Kidney (tissue), 22 donors: ENCODE measurements at places on chromosomes 6 and 20.
A peak's percentile ranks its signal among the peaks of the same experiment; 100 is the strongest.

DNA sequence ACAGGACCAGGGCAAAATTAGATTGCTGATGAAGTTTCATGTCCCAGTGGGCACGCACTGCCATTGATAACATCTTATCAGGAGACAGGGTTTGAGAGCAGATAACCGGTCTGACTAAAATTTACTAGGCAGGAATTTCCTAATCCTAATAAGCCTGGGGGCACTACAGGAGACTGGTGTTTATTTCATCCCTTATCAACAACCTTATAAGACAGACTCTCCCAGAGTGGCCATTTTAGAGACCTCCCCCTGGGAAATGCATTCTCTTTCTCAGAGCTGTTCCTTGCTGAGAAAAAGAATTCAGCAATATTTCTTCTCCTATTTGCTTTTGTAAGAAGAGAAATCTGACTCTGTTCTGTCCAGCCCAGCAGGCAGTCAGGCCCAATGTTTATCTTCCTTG, 423.4 kb upstream of the IMPG1 start:
- no peak for DNase-seq

- DNase-seq = no peak
These were observed 27.4 kb downstream of the TGM6 start for GRCh38 chr20:2408111-2408510.

GRCh38 chr20:60365882-60366281, 407.7 kb downstream of the CDH26 start:
- no peak for DNase-seq

- DNase-seq = no peak
These were observed 14.8 kb downstream of the AKAP12 start for GRCh38 chr6:151254451-151255081.

GRCh38 chr6:47669684-47670513, 28.5 kb upstream of the ADGRF4 start:
- DNase-seq = peak; percentile 74

GRCh38 chr20:57714409-57715267, 4.8 kb upstream of the PMEPA1 start:
- DNase-seq = no peak

GRCh38 chr6:66865771-66866170, 1158.7 kb upstream of the EYS start:
- DNase-seq = no peak

GRCh38 chr20:63765082-63765873, 25.7 kb downstream of the SLC2A4RG start:
- no peak for DNase-seq

DNA sequence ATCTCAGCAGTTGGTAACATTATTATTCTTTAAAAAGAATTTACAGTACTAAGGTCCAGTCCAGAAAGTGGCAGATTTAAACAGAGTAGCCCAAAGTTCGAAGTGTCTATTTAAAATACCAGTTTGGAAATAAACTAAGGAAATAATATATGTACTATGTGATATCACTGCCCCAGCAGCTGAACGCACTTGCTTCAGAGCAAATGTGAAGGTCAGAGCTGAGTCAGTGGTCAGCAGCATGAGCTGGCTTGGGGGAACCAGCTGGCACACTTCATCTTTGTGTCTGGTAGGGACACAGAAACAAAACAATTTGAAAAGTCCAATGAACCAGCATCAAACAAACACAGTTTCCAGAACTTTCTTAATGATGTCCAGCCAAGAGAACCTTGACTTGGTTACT, 15.4 kb downstream of the TMEM14B start:
- DNase-seq = no peak

GRCh38 chr6:124066269-124066668, 262.6 kb downstream of the NKAIN2 start:
- DNase-seq = no peak

DNA sequence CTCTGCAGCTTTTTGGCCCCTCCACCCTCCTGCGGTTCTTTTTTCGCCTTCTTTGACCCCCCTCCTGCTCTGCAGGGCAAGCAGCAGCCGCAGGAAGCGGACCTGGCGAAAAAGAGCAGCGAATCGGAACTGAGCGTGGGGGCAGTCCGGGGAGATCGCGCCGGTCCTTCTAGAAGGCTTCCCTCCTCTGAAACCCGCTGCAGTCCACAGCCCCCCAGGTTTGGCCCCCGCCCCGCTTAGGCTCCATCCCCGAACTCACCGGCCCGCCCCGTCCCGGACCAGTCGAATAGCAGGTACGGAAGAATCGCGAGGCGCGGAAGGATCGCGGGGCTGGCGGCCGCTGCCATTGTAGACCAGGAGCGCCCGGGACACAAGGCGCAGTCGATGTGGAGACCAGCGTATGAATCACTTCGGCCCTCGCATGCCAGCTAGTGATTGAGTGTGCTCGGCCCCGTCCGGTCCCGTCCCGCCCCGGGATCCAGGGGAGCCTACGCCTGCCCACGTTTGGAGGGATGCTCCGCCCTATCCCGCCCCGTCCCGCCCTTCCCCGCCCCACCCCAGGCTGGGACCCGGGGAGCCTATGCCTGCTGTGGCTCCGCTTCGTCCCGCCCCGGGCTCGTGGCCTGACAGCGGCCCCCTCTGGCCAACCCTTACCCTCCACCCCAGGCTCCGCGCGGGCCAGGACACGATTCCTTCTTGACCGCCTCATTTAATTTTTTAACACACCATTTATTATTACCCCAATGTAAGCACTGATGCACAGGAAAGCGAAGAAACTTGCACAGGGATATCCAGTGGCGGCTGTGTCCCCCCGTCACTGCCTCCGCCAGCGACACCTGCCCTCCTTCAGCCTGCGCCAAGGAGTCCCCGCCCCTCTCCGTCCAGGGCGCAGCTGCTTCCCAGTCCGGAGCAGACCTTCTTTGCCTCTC, at the start of gene ULBP3:
ULBP3 (minus strand) TSS at position 402 of the 929 bp plus-strand sequence; CDS start at position 347, 55 bp downstream.
- peak; percentile 96 for DNase-seq

- no peak for DNase-seq
These were observed 343.5 kb downstream of the RNGTT start for GRCh38 chr6:88619951-88620350.

DNA sequence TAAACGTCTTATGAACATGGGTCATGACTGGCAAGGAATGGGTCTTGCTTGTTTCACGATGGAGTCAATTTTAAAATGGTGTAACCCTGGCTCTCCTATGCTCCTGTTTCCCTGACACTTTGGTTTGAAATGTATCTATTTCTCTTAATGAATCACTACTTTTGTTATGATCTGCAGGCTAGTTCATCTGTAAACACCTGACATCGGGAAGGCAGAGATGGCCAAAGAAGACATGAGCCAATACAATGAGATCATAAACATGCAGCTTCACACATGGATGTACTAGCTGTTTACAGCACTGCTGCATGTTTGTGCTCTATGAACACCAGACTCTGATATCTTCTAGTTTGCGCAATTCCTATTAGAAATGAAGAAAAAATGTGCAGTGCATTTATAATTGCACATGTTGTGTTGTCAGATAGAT, 11.0 kb upstream of the RAD21L1 start:
- DNase-seq = no peak

DNA sequence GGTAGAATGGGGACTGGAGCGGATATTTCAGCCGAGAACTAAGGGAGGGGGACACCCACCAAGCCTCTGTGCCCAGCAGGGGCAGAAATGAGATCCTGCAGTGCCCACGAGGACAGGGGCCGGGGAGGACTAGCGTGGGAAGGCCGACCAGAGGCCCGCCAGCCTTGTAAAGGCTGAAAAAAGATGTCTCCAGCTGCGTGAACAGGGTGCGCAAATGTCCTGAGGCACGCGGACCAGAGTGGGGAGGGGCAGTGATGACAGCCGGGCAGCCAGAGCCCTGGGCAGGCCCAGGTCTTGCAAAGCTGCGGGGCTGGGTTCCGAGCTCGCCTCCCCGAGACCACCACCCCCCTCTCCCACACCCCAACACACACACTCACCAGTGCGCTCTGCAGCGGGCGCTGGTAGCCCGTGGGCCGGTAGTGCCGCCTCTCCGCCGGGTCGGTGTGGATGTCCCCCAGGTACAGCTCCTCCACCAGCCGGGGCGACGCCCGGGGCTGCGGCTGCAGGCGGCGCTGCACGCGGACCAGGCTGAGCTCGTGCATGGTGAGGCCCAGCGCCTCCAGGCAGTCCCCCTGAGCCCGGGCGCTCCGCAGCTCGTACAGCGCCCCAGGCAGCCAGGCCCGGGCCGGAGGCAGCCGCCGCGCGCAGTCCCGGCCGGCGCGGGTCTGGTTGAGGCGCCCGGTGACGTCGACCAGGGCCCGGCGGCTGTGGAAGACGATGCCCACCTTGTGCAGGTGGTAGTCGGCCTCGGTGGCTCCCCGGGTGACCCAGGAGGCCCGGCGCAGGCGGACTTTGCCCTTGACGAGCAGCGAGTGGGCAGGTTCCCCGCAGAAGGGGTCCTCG, 48.2 kb downstream of the APCDD1L start:
- no peak for DNase-seq

GRCh38 chr20:8518878-8519277, 386.8 kb downstream of the PLCB1 start:
- no peak for DNase-seq

GRCh38 chr6:110282412-110282811, 75.7 kb downstream of the METTL24 start:
- no peak for DNase-seq

DNA sequence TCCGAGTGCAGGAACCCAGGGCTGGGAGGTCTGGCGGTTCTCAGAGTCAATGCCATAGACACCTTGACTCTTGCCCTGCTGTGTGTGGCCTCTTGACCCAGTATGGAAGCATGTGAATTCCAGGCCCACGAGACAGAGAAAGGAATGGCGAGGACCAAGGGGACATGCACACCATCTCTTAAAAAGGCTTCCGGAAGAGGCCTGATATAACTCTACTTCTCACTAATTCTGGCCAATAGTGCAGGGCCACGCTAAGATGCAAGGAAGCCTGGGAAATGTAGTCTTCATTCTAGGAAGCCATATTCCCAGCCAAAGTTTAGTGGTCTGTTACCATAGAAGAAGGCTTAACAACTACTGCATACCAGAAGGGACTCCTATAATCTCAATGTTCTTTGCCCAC, 177.0 kb upstream of the KCNG1 start:
- DNase-seq = no peak

DNA sequence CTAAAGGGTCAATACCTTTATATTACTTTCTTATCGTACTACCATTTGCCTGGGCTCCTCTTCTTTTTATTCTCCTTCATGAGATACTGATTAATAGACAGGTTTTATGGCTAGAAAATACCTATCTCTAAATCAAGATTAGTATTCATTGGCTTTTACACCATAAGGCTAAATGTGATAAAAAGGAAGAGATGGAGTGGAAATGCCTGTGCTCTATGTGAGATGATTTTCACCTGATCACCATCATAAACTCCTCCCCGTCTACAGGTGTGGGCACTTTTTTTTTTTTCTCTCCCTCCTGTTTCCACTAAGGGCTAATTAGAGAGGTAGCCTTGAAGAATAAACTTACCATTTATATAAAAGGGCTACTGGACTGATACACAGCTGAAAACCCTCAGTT, at the start of gene GLYATL3:
GLYATL3 (plus strand) TSS at position 301 of the 400 bp plus-strand sequence. CDS start 12,068 bp downstream, outside the sequence.
- DNase-seq = no peak

- no peak for DNase-seq
These were observed 6.2 kb downstream of the NAA20 start for GRCh38 chr20:20023395-20023794.

GRCh38 chr6:56289721-56290120, 42.3 kb upstream of the COL21A1 start:
- no peak for DNase-seq

DNA sequence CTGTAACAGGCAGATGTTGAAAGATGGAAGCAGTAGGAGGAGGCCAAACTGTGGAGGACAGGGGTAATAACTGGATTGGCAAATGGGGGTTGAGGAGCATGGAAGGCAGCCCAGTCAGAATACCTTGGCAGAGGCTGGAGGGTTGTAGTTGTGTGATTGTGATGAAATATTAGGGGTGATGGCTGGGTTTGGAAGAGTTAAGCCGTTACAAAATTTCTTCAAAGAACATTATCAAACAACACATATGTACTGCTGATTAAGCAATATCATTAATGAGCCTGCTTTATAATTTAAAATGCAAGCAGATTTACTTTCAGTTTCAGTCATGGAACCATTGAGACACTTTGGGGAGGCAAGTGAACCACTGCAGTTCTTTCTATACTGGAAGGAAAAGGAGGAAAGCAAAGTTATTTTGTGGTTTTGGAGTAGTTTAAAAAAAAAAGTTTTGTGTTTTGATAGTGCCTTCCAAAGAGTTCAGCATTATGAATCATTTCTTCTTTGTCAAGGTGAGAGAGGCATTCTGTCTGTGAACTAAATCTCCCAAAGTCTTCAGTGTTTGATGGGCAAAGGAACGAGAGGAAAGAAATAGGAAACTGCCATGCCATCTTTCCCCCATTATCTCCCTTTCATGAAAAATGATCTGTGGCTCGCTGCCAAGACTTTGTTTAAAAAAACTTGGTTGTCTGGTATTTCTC, 20.7 kb downstream of the FOXO3 start:
- DNase-seq = no peak

DNA sequence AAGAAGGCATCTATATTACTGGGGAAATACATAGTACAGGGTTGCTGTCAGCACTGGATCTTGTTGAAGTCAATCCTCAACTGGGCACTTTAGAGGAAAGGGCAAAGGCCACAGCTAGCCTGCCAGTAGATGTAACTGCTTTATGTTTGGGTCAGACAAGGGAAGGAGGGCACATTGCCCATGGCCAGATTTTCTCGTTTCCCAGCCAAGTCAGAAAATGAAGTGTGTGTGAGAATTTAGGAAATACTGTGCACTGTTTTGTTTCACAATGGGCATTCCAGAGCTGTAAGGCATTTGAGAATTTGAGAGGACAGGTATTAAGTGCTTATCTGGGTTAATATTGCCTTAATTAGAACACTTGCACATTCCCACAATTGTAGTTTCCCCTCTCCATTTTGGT, 183.9 kb upstream of the MCHR2 start:
- DNase-seq = no peak
